ENCODE measurements at places on chromosomes 11 and 22.

DNA sequence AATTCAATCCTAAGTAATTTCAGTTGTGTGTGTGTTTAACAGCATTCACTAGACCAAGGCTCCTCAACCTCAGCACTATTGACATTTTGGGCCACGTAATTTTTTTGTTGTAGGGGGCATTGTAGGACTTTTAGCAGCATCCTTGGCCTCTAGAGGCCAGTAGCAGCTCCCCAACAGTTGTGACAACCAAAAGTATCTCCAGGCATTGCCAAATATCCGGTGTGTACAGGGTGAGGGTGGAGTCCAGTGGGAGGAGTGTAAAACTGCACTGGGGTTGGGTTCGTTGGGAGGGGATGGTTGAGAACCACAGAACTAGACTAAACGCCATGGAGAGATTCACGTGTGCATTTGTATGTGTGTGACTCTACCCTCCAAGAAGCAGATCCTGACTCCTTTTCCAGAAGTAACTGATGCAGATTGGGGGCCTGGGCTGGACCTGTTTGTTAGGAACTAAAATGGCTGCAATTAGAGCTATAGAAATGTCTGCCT lies 5.9 kb upstream of the PHF21A start:
- peak; percentile 58 for DNase-seq

GRCh38 chr11:72482211-72482812 lies 48.0 kb upstream of the CLPB start:
- peak; percentile 77 for DNase-seq

DNA sequence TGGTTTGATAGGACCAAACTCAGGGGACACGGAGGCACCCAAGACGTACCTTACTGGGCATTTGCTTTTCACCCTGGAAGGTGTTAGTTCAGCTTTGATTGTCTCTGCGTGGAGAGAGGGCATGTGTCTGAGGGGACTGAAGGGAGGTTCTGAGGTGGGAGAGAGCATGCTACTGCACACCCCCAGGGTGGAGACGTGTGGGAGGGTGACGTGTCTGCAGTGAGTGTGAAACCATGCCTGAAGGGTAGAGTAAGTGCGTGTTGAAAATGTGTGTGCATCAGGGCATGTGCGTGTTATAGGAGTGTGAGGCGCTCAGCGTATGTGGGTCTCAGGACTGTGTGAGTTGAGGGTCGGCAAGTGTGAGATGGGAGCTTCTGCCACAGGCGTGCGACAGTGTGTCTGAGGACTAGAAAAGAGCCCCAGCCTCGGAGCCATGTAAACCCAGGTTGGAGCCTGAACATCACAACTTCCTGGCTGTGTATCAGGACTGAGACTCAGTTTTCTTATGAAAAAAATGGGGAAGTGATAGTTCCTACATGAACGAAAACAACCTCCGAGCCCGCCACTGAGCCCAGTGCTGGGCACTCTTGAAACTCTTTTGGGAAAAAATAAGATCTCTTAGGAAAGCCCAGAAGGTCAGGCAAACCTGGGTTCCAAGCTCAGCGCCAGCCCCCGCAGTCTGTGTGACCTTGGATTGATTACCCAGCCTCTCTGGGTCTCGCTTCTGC lies 11.8 kb upstream of the KCNJ11 start:
- DNase-seq = no peak

DNA sequence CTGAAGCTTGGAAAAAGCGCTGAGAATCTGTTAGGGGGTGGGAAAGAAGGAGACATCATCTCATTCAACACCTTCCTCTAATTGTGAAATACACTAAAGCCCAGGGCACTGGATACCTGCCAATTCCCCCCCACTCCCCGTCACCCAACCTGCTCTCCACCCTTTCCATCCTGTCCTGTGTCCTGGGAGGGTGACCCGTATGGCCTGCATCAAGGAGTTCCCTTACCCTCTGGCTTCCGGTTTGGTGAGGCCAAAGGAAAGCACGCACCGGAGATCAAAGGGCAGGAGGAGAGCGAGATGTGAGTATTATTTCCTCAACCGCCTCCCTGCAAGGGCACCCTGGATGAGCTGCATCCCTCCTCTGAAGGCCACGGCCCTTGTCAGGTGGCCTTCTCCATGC lies 65.0 kb upstream of the PTPRJ start:
- DNase-seq = no peak

- no peak for DNase-seq
Observed at GRCh38 chr11:126411971-126412381, 56.5 kb downstream of the ST3GAL4 start.

DNA sequence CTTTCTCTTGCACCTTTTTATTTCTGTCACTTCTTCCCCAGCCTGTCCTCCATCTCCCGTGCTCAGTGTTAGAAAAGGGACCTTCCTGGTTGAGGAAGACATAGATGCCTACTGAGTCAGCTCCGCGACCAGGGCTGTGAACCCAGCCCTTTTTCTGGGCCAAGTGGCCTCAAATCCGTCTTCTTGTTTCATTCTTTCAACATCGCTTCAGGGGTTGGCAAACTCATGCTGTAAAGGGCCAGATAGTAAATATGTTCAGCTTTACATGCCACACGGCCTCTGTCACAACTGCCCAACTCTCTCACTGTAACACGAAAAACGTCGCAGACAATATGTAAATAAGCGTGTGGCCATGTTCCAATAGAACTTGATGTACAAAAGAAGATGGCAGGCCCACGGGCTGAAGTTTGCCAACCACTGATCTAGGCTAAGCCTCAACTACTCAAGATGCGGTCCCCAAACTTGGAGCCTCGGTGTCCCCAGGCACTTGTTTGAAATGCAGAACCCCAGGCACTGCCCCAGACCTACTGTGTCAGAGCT lies 338.4 kb downstream of the MN1 start:
- DNase-seq = no peak
